Activated CD4-positive, alpha-beta T cell treated with anti-CD3 and anti-CD28 coated beads, Interleukin-2, amount 50 U/mL, for 1 hour (primary cell): ENCODE measurements at places on chromosomes 3 and 15.

GRCh38 chr15:26294059-26294689, 431.0 kb upstream of the ATP10A start:
- no peak for DNase-seq

- no peak for DNase-seq
Observed at GRCh38 chr3:139288266-139288821, 55.5 kb upstream of the MRPS22 start.

GRCh38 chr3:67819447-67819846, 165.0 kb upstream of the SUCLG2 start:
- DNase-seq, result no peak

GRCh38 chr3:133573629-133574194, at the start of gene CDV3:
Gene CDV3, plus strand, starts transcription at chr3:133573686. Its CDS starts 359 bp downstream, at chr3:133574045.
- DNase-seq, result no peak

DNA sequence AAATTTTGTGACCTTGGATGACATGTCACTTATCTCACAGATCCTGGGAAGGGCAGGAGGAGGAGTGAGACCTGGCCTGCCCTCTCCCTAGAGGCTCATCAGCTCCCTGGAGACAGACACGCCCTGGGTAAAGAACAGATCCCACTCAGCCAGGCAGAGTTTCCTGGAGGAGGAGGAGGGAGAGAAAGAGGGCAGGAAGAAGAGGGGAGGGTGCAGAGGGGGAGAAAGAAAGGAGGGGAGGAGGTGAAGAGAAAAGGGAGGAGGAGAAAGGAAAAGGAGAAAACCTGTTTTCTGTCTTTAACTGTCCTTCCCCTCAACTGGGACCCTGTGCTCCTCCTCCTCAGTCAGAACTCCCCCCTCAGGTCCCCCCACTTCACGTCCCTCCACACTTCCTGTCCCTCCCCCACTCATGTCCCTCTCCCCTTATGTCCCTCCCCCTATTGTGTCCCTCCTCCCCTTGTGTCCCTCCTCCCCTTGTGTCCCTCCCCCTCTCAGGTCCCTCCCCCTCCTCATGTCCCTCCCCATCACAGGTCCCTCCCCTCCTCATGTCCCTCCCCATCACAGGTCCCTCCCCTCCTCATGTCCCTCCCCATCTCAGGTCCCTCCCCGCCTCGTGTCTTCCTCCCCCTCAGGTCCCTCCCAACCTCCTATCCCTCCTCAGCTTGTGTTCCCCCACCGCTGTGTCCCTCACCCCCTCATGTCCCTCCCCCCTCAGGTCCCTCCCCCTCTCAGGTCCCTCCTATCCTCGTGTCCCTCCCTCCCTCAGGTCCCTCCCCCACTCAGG, 52.3 kb upstream of the CGNL1 start:
- DNase-seq, result no peak

GRCh38 chr3:137990427-137990826, 19.5 kb upstream of the CLDN18 start:
- DNase-seq, result no peak
